ENCODE measurements at places on chromosomes 4 and X. TPM values are rescaled to one million over a fixed set of nuclear protein-coding genes. Genes with fewer than 3 reads are reported as not detected.

GRCh38 chr4:102319594-102319993 lies 25.7 kb downstream of the SLC39A8 start:
- H3K36me3 ChIP-seq: no peaks in the 10 kb centered on the region
- no peak for DNase-seq
- H3K4me3 ChIP-seq: no peak overlapping the region
- H3K27ac ChIP-seq: no peak overlapping the region
- H3K4me1 ChIP-seq: peaks cover 13% of the 10 kb centered on the region
- H3K27me3 ChIP-seq: no peaks in the 10 kb centered on the region

- H3K4me1 ChIP-seq: peaks cover 6% of the 10 kb centered on the region
- no peak overlapping the region for H3K4me3 ChIP-seq
- H3K27me3 ChIP-seq: no peaks in the 10 kb centered on the region
- no peak overlapping the region for H3K27ac ChIP-seq
- no peak for DNase-seq
- H3K36me3 ChIP-seq: peaks cover 50% of the 10 kb centered on the region
These were observed 17.6 kb downstream of the OFD1 start for GRCh38 chrX:13752141-13752540.

- no peak overlapping the region for H3K27ac ChIP-seq
- 0 out of 2 replicates have a peak, but pooled peaks cover 5% of the 10 kb centered on the region for H3K4me1 ChIP-seq
- H3K36me3 ChIP-seq: no peaks in the 10 kb centered on the region
- no peak overlapping the region for H3K4me3 ChIP-seq
- peak; percentile 2 for DNase-seq
These were observed 30.0 kb upstream of the SLC9A7 start for GRCh38 chrX:46788902-46789301.

SPANXC gene
- total RNA-seq: not detected

CENPVL3 gene
- not detected for total RNA-seq

BEX3 gene
- 238 TPM for total RNA-seq

All from SJCRH30 (cell line).